Caco-2 (cell line): ENCODE measurements at places on chromosomes 7 and 10. TPM values are rescaled to one million over a fixed set of nuclear protein-coding genes. Genes with fewer than 3 reads are reported as not detected.

GHRHR gene
- total RNA-seq, result not detected in 2 replicates

GRCh38 chr7:16695621-16696237 lies 49.7 kb downstream of the BZW2 start:
- H3K27me3 ChIP-seq, result no peaks in the 10 kb centered on the region
- H3K27ac ChIP-seq, result no peak overlapping the region
- no peak overlapping the region for H3K4me3 ChIP-seq
- peaks cover 2% of the 10 kb centered on the region; the same call in 1 of the 2 replicates for H3K36me3 ChIP-seq

DNA sequence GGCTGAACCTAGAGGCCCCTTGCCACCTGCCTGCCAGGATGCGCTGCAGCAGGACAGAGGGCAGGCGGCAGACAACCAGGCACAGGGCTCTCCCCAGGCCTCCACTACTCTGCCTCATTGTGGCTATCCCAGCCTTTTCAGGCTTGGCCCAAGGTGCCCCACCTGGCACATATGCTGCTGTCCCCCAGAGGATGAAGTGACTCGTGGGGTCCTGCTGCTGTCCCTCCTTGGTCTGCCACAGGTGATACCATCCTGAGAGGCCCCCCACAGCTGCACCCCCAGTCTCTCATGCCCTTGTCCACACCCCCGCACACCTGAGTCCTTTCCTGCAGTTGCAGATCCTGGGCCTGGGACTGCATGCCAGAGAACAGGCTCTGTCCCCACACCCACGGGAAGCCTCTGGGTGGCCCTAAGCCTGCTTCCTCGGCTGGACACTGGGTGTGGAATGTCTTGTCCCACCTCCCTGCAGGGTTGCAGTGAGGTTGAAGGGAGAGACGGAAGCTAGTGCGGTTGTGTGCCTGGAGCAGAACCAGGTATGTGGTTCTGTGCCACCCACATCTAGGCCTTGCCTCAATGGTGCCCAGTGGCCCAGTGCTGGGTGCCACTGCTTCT lies 55.3 kb downstream of the RASGEF1A start:
- H3K27me3 ChIP-seq, result no peaks in the 10 kb centered on the region
- H3K4me1 ChIP-seq, result no peaks in the 10 kb centered on the region
- no peak overlapping the region for H3K27ac ChIP-seq

WIPF3 gene
- 1.1 and 1.2 TPM in 2 replicates for total RNA-seq

DNA sequence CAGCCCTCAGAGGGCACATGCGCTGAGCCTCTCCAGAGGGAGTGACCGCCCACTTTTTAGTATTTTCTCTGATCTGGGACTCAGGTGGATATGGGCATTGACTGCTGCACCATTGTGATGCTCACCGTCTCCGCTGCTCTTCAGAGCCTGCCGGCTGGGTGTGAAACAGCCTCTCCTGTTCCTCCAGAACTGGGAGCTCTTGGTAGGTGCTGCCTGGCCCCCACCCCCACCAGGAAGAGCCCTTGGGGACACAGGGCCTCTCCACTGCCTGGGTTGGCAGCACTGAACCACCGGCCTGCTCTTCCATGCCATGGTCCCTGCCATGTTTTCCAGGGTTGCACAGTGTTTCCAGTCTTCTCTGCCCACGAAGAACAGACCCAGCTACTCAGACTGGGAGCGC lies 36.3 kb downstream of the ARHGAP22 start:
- no peaks in the 10 kb centered on the region for H3K4me1 ChIP-seq
- no peaks in the 10 kb centered on the region; the same call in 1 of the 2 replicates for H3K27me3 ChIP-seq
- no peak overlapping the region for H3K27ac ChIP-seq
- H3K36me3 ChIP-seq, result no peaks in the 10 kb centered on the region
- no peak for DNase-seq
